Stimulated activated CD8-positive, alpha-beta memory T cell treated with anti-CD3 and anti-CD28 coated beads, Interleukin-15, amount 100 ng/mL, for 1 hour (primary cell): ENCODE measurements at places on chromosomes 5 and 9.
A peak's percentile ranks its signal among the peaks of the same experiment; 100 is the strongest.

DNA sequence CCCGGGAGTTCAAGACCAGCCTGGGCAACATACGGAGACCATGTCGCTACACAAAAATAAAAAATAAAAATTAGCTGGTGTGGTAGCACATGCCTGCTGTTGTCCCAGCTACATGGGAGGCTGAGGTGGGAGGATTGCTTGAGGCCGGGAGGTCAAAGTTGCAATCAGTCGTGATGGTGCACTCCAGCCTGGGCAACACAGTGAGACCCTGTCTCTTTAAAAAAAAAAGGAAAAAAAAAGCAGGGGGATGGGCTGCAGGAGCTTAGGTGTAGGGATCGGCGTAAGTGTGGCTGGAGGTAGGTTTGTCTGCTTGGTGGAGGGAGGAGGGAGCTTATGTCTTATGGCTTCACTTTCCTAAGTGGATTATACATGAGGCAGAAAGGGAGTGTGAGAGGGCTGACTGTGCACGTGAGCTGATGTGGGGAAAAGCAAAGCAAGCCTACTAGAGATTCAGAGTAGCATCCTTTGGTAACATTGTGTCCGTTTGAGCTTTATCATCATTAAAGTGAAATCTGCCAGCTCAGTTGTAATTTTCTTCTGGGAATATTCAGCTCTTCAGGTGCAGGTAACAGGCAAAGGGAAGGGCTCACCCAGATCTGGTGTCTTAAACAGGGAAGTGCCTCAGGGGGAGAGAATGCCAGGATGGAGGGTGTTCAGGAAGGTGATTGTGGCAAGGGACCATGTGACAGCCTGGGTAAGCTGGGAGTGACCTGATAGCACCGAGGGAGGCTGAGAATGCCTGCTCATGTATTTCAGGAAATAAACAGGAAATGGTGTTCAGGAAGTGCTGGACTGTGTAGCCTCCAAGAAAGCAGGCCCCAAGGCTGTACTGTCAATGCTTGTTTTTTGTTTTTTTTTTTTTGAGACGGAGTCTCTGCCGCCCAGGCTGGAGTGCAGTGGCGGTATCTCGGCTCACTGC, 17.6 kb upstream of the SETX start:
- DNase-seq = no peak

GRCh38 chr5:143309661-143310431, 93.6 kb downstream of the NR3C1 start:
- no peak for DNase-seq

GRCh38 chr9:131977109-131977838, 102.4 kb downstream of the MED27 start:
- DNase-seq = no peak

- DNase-seq = no peak
Measured at GRCh38 chr5:116130471-116130870, 45.6 kb downstream of the COMMD10 start.

GRCh38 chr5:131230406-131230805, 33.4 kb upstream of the CDC42SE2 start:
- no peak for DNase-seq

DNA sequence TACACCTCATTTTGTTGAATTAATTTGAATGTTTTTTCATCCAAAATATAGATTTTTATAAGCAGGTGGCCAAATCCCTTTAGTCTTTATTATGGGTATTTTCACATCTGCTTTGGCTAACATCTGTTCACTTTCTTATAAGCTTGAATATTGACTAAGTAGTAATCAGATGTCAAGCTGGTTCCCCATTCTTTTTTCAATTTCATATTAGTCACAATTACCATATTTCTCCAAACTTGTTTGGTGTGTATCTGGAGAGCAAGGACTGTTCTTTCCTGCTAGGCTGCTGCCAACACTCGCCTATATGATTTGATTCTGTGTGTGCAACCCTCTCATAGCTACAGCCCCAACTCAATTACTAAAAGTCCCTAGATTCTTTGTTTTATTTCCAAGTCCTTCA, 608.5 kb downstream of the PSAT1 start:
- no peak for DNase-seq

GRCh38 chr5:88236866-88237642, 31.6 kb downstream of the TMEM161B start:
- DNase-seq = no peak

GRCh38 chr9:113375057-113376023, 1.4 kb downstream of the HDHD3 start:
- no peak for DNase-seq

DNA sequence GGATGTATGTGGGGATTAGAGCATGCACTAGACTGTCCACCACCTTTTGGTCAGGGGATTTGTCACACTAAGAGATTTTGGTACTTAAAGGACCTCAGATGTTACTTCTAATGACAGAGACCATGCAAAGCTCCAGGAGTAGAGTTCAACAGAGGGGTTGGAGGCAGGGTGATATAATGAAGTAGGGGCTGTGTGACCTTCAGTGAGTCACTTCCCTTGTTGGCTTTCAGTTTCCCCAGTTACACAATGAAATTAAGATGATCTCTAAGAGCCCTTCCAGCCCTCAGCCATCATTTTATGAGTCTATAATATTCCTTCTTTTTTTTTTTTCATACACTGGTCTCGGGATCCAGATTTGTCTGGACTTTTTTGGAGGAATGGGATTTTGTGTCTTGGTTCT, 26.8 kb downstream of the GLRA1 start:
- no peak for DNase-seq

DNA sequence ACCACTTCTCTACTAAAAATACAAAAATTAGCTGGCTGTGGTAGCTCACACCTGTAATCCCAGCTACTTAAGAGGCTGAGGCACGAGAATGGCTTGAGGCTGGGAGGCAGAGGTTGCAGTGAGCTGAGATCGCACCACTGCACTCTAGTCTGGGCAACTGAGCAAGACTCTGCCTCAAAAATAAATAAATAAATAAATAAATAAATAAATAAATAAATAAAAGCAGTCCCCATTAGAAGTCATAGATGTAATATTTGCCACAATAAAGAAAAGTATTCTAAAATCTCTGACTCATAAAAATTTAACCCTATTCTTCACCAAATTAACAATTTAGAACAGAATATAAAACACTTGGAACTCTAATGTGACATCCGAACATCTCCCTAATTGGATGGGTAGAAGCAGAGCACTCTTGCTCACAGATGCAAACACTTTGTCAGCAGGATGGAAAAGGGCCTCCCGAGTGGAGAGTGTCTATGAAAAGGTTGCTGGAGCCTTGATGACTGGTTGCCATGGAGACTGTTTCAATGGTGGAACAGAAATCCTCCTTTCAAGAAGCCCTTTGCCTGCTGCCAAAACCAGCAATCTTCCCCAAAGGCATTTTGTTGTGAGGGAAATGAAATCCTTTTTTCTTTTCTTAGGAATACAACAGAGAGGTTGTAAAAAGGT, 38.9 kb upstream of the TRAF1 start:
- DNase-seq = no peak

GRCh38 chr9:76366275-76366674, 28.0 kb downstream of the RFK start:
- DNase-seq = no peak

DNA sequence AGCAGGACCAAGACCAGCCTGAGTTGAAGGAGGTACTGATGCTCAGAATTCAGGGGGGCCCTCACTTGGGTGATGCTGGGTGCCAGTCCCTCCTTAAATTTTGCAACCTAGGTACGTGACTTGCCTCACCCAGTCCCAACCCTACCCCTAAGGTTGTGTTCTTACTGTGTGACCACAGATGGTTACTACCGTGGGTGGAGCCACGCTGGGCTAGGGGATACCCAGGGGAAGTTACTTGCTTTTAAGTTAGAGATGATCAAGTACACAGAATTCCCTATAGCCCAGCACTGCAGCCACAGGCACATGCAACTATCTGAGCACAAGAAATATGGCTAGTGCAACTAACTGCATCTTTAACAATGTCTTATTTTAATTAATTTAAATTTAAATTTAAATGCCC, 32.9 kb downstream of the NXNL2 start:
- DNase-seq = no peak

GRCh38 chr5:56814963-56815657, at the start of gene MAP3K1:
Gene MAP3K1, plus strand, starts transcription at chr5:56815549. Its CDS starts 25 bp downstream, at chr5:56815574.
- DNase-seq = peak; percentile 56

DNA sequence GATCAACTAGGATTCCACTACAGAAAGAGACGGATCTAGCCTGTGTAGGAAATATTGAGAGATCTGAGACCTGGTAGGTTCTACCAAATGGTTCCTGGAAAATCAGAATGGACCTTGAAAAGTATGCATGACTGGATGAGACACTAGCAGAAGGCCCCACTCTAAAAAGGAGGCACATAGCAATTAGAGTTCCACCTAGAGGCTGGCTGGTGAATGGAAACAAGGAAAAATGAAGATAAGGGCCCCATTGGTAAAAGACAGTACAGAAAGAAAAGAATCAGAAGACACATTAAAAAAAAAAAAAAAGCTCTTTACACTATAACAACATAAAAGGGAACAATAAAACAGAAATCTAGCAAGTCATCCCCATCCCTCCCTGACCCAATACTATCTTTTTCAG, 518.5 kb downstream of the NR2F1-AS1 start:
- DNase-seq = no peak

- DNase-seq = no peak
Measured at GRCh38 chr5:91690921-91691320, 307.8 kb upstream of the ARRDC3 start.

DNA sequence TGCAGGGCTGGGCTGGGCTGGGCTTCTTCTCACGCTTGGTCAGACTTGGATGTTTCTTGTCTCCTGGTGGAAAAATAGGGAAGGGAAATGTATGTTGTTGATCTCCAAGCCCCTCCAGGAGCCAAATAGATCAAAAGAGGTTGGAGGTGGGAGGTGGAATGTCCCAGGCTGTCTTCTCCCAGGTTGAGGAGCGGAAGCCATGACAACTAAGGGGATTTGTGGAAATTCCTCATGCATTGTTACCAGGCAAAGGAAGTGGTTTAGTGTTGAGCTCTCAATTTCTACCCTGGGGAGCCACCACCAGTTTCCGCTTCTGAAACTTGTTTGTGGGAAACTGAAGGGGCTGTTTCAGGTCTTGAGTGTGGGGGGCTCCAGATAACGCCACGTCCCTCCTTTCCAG, 79.0 kb downstream of the SPRY4 start:
- DNase-seq = no peak

GRCh38 chr5:116650544-116650943, 75.9 kb upstream of the SEMA6A start:
- no peak for DNase-seq

DNA sequence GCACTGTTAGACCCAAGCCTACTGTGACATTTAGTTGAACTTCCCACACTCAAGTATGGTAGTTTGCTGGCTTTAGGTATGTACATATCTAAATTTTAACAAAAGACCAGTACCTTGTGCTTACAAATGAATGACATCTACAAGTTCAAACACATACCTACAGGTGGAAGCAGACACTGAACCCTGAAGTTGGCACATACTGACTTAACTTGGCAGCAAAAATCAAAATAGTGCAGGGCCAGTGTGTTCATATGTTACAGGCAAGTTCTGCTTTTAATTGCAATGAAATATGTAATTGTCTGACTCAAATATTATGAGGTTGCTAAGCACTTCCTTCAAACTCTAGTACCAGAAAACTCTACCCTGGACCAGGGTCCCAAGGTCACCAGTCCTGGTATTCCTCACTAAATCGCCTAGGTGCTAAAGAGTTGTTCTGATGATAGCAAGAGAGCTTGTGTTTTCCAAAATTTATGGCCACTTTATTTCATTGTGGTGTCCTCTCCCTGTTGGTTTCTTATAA, 77.4 kb downstream of the MEGF10 start:
- no peak for DNase-seq

DNA sequence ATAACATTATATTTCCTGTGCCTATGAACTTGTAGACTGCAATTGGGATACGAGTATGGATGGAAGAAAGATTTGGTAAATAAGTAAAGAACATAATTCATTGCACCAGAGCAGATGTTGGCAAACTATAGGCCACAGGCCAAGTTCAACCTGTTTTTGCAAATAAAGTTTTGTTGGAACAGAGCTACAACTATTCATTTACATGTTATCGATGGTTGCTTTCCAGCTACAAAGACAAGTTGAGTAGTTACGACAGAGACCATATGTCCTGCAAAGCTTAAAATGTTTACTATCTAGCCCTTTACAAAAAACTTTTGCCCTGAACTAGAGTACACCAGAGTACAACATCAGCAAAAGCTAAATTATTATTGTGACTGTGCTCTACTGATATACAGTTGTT, 169.1 kb upstream of the DMAC1 start:
- DNase-seq = no peak

DNA sequence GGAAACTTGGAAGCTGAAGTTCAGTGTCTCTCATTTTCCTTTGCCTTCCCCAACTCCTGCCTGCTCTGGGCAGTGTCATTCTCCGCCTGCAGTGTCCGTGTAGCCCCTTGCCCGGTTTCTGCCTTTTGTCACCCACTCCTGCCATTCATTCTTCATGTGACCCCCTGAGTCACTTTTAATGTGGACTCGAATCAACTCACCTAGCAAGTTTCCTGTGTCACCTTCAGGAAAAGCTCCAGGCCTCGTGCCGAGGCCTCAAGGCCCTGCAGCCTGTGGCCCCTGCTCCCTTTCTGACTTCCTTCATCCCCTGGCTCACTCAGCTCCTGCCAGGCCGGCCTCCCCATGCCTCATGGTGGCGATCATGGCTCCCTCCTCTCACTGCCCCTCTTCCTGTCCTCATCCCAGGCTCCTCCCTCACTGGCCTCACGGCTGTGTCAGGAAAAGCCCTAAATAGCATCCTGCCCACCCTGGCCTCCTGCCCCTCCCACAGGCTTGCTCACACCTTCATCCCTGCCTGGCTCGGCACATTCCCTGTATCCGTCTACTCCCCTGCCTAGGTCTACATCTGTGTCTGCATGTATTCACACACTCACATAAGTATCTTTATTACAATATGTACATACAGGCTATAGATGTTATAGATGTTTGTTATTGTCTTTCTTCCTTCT, 294.9 kb downstream of the MED10 start:
- DNase-seq = no peak

DNA sequence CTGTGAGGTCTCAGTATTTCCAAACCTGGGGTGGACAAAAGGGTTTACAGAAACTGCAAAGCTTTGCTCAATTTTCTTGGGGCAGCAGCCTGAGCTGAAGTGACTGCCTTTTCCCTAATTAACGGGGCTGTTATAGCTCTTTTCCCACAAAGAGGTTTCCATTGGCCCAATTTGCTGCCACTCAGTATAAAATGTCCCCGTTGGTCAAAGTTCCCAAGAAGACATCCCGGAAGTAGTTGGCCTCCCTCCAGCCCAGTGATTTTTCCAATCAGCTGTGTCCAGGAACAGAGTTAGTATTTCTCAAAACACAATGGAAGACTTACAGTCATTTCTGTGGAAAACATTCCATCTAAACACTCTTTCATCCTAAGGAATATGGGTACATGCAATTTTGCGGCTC, 643.6 kb downstream of the ACTL7B start:
- DNase-seq = no peak

- no peak for DNase-seq
Measured at GRCh38 chr5:95728494-95729114, 2.5 kb upstream of the RHOBTB3 start.

GRCh38 chr9:8224381-8224801, 424.8 kb upstream of the DMAC1 start:
- no peak for DNase-seq

DNA sequence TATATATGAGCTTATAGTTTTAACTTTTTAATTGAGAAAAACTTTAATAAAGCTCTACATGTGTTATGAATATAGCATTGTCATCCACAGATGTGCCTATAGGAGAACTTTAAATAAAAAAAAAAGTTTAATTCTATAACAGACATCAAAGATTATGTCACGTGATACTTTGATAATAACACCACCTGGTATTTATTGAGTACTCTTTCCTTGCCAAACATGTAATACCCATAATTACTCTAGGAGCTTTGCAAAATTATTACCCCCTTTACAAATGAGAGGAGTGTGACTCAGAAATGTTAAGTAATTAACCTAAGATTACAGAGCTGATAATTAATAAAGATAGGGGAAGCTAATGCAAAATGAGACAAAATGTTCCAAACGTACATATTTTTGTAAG, 43.0 kb downstream of the ITGA2 start:
- DNase-seq = no peak
